Epithelial cell of proximal tubule (primary cell): ENCODE measurements at places on chromosomes 3 and 15.
A peak's percentile ranks its signal among the peaks of the same experiment; 100 is the strongest.

GRCh38 chr3:193481436-193481835 is 73.3 kb downstream of the ATP13A4 start:
- no peak for DNase-seq

- DNase-seq: no peak
Observed at GRCh38 chr3:176208915-176209314, 988.4 kb downstream of the TBL1XR1 start.

GRCh38 chr15:67190813-67191212 is 63.6 kb downstream of the AAGAB start:
- no peak for DNase-seq

DNA sequence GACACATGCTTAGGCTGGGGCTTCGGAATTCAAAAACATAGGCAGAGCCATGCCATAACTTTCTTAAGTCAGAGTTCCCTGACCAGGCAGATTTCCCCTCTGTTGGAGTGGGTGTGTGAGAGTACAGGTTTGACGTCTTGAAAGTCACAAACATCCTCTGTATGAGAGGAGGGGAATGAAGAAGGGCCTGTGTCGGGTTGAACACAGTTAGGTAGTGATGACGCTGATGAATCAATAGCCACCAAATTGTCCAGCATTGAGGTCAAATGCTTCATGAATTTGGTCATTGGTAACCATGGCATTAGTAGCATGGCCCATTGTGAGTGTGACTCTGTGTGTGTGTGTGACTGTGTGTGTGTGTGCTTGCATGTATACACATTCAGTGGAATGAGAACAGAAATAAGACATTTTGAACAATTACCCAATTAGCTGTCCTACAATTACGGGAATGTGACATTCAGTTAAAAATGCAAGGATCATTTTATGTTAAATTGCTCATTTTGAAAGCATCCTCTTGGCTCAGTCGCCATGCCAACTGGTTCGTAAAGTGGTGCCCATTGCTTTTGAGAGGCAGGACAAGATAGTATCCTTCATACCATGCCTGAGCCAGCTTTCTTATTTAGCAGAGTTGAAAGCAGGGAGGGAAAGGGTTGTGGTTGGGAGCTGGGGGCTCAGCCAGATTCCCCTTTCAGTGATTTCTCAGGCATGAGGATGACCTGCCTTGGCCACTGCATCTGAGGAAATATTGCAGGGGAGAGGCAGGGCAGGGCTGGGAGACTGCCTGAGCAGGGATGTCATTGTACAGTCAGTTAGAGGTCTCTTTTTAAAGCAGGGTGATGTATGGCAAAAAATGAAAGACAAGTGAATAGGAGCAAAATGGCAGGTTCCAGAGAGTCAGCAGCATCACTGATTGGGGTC is 35.4 kb downstream of the RBP2 start:
- no peak for DNase-seq

DNA sequence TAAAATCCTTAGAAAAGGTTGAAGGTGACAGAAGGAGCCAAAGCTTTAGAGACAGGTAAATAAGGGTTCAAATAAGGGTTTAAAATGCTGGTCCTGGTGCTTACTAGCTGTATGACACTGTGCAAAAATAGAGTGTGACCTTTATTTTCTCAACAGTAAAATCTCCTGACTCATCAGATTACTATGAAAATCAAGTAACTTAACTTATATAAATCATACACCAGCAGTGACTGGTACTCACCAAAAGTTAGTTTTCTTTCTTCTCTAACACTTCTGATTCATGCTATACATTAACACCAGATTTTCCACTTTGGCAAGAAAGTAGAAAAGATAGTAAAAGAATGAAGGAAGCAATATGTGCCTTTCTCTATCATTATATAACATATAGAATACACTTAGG is 205.9 kb upstream of the GBE1 start:
- no peak for DNase-seq

DNA sequence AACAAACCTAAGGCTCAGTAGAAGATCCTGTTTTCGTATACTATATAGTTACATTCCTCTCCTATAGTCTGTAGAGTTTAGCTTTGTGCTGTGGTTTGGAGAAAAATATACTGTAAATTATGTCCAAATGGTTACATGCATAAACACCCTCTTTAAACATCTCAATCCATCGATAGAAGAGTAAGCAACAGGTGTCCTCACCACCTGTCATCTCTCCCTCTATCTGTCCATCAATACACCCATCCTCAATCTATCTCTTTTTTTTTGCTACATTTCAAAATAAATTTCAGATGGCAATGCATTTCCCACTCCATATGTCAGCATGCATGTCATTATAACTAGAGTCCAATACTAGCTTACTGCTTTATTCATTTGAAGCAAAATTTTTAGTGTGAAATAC is 21.0 kb upstream of the GABRG3 start:
- DNase-seq: no peak

- DNase-seq: peak; percentile 2
Observed at GRCh38 chr3:188900421-188900951, 271.3 kb upstream of the TPRG1 start.

GRCh38 chr3:73508330-73508954 is 116.3 kb downstream of the PDZRN3 start:
- peak; percentile 31 for DNase-seq

- no peak for DNase-seq
Observed at GRCh38 chr3:78893161-78893560, 874.6 kb downstream of the ROBO1 start.

- no peak for DNase-seq
Observed at GRCh38 chr3:100518244-100518643, 25.8 kb downstream of the TMEM45A start.

GRCh38 chr3:39282057-39282456 is 2.2 kb upstream of the CX3CR1 start:
- DNase-seq: no peak

GRCh38 chr15:49242820-49243219 is 72.8 kb downstream of the GALK2 start:
- no peak for DNase-seq

- DNase-seq: no peak
Observed at GRCh38 chr3:99845331-99845730, 27.7 kb downstream of the CMSS1 start.

DNA sequence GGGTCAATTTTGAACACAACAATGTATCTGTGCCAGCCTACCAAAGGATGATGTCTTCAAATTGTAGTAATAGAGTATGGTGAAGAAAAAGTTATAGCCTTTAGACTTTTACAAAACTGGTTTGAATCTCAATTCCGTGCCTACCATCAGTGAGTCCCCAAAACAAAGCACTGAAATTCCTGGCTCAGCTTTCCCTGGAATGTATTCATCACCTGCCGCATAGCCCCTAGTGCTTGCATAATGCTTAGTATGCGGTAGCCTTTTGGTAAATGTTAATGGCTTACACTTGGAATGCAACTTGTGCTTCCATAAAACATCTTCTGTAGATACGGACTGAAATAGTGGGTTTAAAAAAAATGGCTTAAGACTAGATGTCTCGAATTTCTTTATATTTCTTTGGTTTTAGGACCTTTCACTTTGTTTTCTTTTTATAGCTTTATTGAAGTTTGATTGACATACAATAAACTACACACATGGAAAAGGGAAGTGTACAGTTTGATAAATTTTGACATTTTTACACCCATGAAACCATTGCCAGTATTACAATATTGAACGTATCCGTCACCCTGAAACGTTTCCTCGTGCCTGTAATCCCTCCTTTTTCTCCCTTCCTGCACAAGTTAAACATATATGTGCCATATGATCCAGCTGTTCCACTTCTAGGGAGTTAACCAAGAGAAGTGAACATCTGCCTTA is 12.1 kb downstream of the SACM1L start:
- no peak for DNase-seq

GRCh38 chr15:38150794-38151193 is 101.8 kb upstream of the SPRED1 start:
- DNase-seq: no peak

DNA sequence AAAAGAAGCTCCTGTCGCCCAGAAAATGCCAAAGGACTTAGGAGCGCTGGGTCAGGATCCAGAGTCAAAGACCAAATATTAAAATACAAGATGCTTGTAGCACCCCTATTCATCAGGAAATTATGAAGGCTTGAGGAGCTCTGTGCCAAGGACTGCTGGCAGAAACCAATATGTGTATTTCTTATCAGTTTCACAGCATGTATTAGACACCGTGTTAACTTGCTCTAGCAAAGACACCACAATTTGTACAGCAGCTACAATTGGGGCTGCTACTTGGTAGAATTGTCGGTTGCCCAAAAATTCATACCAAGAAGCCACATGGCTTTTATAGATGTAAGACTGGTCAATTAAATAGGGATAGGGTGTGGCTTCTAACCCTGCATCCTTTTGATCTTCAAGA is 128.8 kb downstream of the CD47 start:
- no peak for DNase-seq

- no peak for DNase-seq
Observed at GRCh38 chr3:169542331-169542751, 121.2 kb downstream of the MECOM start.

DNA sequence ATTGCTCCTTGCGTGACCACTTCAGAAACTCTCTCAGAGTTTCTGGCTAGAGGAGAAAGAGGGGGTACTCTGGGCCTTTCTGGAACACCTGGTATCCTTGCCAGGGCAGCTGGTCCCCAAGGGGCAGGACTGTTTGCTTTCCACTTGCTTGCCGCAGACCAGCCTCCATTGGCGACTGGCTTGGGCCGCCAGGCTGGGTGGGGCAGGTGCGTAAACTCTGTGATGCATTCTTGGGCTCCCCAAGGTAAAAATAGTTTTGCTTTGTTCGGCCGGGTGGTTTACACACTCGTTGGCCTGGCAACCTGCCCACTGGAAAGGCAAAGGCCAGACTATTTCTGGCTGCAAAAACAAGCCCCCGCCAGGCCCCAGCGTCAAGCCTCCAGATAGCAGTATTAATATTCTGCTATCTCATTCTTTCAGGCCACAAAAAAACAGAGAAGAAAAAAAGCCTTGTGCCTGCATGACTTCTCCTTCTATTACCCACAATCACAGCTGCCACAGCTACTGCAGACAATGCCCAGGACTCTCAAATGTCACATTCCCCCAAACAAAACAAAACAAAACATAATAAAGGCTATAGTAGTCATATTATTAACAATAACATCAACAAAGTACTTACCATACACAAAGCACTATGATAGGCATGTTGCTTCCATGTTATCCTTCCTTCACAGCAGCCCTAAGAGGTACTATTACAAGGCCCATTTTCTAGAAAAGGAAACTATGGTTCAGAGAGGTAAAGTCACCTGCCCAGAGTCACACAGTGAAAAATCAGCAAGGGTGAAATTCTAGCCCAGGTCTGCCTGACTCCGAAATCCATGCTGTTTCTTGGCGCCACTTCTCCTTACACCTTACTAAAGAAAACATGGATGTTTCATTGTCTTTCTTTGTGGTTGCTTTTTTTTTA is 14.0 kb upstream of the SSUH2 start:
- no peak for DNase-seq

GRCh38 chr15:70031261-70031660 is 66.5 kb downstream of the TLE3 start:
- DNase-seq: no peak
